Posterior vena cava (tissue), 2 donors: ENCODE measurements at places on chromosomes 1 and 21. TPM values are rescaled to one million over a fixed set of nuclear protein-coding genes. Genes with fewer than 3 reads are reported as not detected.

FHAD1 gene
- 0.43 TPM for total RNA-seq

RBM8A gene
- 81.0 TPM for total RNA-seq

FAM229A gene
- 4.4 TPM for total RNA-seq

FOXO6 gene
- 0.83 TPM for total RNA-seq

C1orf167 gene
- 2.3 TPM for total RNA-seq
